ENCODE measurements at places on chromosomes 5 and 9.

DNA sequence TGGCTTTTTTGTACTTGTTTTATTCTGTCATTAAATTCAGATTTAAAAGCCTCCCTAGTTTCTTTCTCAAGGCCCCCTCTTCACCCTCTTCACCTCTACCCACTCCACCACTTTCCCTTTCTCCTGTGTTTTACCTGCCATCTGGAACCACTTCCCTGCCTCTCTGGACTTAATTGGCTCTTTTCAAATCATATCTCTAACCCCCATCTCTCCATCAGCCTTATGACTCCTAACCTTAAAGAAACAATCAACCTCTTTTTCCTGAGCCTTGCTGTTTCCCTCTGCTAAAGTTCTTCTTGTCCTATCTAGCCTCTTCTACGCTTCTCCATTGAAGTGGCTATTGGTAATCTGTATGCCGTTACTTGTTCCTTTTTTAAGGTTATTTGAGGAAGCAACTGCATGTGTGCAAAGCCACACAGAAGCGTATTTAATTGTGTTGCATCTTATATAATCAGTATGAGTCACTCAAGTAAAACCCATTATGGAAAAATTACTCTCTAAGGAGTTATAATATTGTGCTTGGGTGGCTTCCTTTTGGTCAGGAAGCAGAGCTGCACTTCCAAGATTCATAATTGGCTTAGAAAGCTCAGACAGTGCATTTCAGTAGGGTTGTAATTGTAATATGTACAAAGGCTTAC is 653.6 kb upstream of the ITGA1 start:
- DNase-seq, result no peak

GRCh38 chr9:133943781-133944745 is 48.1 kb downstream of the VAV2 start:
- no peak for DNase-seq

GRCh38 chr5:123264394-123264793 is 158.8 kb downstream of the CEP120 start:
- no peak for DNase-seq

- DNase-seq, result no peak
Observed at GRCh38 chr5:56827049-56827448, 11.7 kb downstream of the MAP3K1 start.

GRCh38 chr5:15752663-15753285 is 252.8 kb downstream of the FBXL7 start:
- DNase-seq, result no peak

DNA sequence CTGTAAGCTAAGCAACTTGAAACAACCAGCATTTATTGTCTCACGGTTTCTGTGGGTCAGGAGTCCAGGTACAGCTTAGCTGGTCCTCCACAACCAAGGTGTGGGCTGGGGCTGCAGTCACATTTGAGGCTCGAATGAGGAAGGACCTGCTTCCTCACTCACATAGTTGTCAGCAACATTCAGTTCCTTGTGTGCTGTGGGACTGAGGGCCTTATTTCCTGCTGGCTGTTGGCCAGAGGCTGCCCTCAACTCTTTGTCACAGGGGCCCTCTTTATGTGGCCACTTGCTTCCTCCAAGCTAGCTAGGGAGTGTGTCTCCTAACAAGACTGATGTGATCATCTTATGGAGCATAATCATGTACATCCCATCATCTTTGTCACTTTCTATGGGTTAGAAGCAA is 29.2 kb upstream of the SEMA4D start:
- no peak for DNase-seq
